ENCODE measurements at places on chromosomes 16 and 17.

- DNase-seq = no peak
Observed at GRCh38 chr16:68179855-68180254, 56.1 kb downstream of the ESRP2 start.

DNA sequence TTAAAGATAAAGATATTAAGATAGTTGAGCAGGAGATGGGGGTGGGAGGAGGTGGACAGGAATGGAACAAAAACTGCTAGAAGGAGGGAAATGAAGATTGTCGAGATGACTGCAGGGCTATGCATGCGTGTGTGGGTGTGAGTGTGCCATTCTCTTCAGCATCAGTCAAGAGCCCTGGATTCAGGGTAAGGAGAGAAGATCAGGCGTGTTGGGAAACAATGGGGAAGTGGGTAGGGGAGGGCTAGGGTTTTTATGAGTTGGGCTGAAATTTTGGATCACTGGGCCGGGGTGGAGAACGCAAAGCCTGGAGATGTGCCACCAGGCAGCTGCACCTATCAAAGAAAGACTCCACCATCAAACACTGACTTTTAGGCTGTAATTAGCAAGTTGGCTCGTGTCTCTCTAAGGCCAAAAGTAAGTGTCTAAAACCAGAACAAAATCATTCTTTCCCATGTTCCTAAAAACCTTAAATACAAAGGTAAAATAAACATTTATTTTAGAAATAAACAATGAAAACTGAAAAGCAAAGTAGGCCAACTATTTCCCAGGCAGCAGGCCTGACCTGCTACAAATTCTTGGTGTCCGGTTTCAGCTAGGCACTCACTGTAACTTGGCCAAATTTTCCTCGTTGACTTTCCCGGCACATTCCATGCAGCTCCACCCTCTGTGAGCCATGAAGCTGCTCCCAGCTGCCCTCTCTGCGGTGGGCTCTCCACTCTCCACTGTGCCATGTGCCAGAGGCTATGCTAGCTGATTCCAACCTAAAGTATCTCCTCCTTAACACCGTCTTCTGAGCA is 4.2 kb downstream of the CDRT4 start:
- peak; percentile 62 for DNase-seq

DNA sequence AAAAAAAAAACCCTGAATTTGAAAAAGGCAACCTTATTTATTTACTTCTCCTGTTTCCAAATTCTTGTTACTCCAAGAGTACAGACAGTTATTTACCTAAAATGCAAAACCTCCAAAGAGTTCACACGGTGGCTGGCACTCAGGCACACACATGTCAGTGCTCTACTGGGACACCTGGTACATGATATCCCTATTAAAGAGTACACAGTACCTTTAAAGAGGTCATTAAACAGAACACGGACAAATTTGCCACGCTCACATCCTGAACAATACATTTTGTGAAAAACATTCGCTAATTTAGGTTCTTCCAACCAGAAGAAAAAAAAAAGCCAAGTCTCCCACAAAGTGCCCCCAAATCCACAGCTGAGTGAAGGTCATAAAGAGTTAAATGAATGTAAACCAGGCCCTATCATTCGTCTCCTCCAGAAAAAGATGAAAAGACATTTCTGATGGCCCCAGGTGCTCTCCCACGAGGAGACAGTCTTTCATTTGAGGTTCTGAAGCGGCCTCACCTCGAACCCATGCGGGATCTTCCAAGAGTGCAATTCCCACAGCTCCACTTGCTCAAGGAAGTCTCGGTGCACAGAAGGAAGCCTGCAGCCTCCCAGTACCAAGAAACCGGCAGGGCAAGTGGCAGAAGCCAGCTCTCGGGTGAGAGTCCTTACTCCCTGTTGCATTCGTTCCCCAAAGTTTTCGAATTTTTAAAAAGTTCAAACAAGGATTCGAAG is 993 bp downstream of the ERN1 start:
- DNase-seq = no peak

GRCh38 chr17:16952401-16952800 is 19.5 kb downstream of the TNFRSF13B start:
- DNase-seq = no peak

- DNase-seq = no peak
Observed at GRCh38 chr16:89090182-89090630, 3.4 kb upstream of the ACSF3 start.

DNA sequence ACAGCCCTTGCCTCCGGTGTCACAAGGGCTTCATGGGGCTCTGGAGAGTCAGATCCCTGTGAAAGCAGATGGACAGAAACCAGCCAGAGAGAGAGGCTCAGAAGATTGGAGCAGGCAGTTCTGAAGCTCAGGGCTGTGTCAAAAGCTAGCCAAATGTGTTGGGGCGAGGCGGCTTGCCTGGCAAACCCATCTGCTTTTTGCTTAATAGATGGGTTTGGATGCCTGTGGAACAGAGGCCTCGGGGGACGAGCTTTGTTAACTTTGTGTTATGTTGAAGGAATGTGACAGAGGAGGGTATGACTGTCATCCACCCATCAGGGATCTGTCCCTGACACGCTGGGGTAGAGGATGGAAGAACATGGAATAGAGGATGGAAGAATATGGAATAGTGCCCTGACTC is 21.0 kb upstream of the SLC12A3 start:
- DNase-seq = no peak

- peak; percentile 61 for DNase-seq
Observed at GRCh38 chr16:11100239-11100750, 155.7 kb downstream of the SOCS1 start.

DNA sequence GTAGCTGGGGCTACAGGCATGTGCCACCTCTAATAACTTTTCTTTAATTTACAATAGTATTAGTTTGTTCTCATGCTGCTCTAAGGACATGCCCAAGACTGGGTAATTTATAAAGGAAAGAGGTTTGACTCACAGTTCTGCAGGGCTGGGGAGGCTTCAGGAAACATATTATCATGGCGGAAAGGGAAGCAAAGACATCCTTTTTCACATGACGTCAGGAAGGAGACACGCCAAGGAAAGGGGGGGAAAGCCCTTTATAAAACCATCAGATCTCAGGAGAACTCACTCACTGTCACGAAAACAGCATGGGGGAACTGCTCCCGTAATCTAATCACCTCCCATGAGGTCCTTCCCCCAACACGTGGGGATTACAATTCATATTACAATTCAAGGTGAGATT is 18.3 kb downstream of the IL4R start:
- DNase-seq = no peak

DNA sequence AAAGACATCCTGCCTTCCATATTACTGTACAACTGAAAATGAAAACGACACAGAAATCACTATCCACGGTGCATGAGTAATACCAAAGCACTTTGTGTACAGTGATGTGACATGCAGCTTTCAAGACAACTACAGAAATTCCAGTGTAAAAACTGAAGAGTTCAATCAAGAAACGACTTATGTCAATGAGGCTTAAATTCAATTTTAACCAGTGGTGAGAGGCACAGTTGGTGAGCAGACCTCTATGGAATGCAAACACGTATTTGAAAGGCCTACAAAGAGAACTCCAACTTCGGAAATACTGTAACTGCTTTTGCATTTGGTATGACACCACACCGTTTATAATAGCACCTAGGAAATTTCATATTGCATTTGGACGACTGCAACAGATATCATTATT is 87.6 kb downstream of the USP31 start:
- DNase-seq = no peak

DNA sequence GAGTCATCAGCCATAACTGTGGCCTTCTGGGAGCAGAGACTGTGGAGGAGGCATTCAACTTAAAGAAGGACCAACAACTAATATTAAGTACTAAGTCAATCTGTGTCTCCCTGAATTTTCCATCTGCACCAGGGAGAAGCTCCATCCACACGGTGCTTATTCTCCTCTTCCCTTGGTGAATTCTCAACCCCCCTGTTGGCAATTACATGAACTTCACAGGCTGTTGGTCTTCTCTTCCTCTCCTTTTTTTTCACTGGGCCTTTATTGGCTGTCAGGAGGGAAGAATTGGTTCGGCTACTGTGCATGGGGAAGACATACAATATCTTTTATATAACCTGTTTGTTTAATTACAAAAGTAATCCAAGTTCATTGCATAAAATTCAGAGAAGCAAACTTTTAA is 152.8 kb upstream of the IRX6 start:
- DNase-seq = no peak

DNA sequence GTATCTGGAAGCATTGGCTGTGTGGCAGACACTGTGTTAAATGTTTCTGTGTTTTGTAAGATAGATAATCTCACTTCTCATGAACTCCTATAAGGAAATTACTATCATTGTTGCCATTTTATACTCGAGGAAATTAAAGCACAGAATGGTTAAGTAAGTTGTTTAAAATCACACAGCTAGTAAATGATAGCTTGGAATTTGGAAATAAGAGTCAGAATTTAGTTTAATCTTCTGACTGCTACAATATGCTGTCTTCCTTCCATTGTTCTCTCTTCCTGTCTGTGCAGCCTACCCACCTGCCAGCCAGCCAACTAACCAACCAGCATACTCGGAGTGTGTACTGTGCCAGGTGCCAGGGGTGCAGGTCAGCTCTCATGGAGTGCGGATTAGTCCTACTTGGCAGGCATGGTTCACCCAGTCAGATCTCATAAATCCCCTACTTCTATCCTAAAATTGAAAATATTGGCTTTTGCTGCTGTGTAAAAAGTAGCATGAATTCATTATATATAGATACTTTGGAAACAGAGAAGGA is 79.9 kb upstream of the LGALS9 start:
- DNase-seq = no peak

DNA sequence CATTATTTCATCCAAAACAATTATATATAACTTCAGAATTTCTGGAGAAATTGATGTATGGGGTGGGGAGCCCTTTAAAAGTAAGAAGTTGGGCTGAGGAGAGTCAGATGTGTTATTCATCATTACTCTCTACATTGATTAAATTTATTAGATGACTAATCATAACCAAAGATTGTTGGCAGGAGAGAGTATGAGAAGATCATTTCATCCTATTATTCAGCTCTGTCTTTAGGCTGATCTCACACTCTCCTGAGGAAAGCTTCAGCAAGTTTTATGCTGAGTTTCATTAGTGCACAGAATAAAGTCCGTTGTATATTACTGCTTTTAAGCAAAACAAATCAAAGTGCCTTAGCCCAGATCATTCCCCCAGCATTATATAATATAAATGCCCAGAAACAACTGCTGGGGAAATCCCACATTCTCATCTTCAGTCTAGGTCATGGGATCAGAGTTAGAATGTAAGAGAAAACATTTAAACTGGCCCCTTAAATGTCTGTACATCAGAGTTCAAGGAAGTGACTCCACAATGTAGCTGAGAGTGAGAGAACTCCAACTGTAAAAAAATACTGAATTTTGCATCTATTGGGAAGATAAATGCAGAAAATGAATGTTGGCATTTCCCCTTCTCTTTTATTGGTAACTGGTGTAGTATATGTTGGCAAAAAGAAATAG is 130.1 kb upstream of the HLF start:
- DNase-seq = no peak

- DNase-seq = no peak
Observed at GRCh38 chr17:33725675-33726271, 432.7 kb upstream of the ASIC2 start.

- peak; percentile 37 for DNase-seq
Observed at GRCh38 chr17:19706791-19707727, 9.3 kb downstream of the SLC47A2 start.
